NCI-H2171 (cell line): ENCODE measurements at places on chromosomes 3 and 15.

GRCh38 chr15:31085359-31085758 is 16.2 kb downstream of the TRPM1 start:
- no peak for DNase-seq

- no peak for DNase-seq
Measured at GRCh38 chr3:136584728-136585127, 167.4 kb downstream of the STAG1 start.

DNA sequence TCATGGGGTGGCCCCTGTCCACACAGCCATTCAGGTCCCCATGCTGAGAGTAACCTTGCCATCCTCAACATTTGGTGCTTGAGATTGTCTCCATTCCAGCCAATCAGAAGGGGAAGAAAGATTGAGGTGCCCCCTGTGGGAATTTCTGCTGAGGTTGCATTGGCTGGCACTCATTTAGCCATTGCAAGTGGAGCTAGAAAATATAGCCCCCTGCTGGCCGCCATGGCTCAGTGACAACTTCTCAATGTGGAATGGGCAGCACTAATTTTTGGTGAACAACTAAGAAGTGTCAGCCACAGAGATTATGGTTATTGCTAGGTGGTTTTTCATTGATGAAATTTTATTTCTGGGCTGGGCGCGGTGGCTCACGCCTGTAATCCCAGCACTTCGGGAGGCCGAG is 22.0 kb downstream of the COL6A6 start:
- DNase-seq: peak; percentile 13

GRCh38 chr3:121985846-121986245 is 36.2 kb downstream of the ILDR1 start:
- no peak for DNase-seq

GRCh38 chr15:95287720-95288103 is 1042.8 kb upstream of the NR2F2 start:
- DNase-seq: no peak

GRCh38 chr15:86700864-86701610 is 621.4 kb downstream of the AGBL1 start:
- no peak for DNase-seq

- DNase-seq: no peak
Measured at GRCh38 chr3:189040656-189041335, 131.0 kb upstream of the TPRG1 start.

DNA sequence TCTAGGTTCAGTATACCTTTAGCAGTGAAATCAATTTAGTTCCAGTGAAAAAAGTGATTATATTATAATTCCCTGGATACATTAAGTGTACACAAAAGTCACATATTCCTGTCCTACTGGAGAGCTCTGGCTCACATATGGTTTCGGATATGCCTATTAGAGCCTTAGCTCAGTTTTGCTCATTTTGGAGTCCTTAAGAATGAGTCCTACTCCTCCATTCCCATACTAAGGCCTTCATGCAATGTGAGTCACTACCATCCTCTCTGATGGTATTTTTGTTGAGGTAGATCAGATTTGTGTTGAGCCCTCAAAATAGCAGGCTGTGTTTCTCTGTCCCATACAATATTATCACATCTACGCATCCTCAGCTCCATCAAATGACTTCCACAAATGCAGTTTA is 294.2 kb upstream of the COL8A1 start:
- no peak for DNase-seq

DNA sequence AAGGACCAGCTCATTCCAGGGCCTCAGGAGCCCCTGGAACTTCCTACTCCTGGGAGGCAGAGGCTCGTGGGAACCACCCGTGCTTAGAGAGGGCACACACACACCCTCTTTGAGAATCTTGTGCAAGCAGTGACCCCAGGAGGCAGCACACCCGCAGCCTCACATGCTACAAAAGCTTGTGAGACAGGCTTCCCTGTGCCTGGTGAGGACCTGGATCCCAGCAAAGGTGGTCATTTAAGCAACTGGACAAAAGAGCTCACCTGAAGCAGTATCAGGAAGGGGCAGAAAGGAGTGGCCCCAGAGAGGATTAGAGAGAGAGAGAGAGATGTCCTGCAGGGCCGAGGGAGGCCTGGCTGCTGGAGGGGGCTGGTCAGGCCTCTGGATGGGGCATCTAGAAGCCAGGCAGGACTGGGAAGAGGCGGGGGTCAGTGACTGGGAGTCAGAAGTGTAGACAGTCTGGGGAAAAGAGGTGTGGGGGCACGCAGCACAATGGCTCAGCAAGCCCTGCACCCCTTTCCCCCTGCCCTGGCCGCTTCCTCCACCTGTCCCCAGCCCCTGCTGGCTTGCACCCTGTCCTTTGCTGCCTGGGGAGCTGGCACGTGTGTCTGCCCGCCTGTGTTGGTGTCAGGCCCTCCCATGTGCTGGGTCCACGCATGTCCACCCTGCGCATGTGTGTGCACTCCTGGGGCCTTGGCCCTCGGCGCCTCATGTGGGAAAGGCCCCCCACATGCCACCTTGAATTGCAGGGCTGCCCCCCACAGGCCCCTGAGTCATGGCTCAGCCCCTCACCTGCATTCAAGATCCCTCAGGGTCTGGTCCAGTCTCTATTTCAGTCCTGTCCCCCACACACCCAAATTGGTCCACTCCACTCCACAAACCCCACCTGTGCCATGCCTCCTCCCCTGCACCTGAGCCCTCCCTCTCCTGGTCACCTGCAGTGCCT is 36.9 kb downstream of the TSPAN3 start:
- DNase-seq: no peak

GRCh38 chr15:63238171-63238570 is 39.2 kb upstream of the APH1B start:
- no peak for DNase-seq
